ENCODE measurements at places on chromosomes 1 and 21.

DNA sequence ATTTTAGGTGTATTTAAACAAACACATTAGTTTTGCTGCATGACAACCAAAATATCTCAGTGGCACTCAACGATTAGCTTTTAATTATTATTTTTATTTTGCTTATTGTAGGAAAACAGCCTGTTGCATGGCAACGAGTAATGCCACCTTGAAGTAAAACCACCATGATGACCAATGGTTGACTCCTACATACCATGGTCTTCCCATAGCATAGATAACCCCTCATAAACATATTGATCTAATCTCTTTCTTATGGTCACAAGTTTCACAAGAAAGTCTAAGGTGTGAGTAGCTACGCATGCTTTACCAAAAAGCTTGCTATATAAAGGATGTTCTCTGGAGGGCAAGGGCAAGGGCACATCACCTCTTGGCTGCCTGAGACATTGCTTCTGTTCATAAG is 61.5 kb upstream of the PTBP2 start:
- DNase-seq: no peak

DNA sequence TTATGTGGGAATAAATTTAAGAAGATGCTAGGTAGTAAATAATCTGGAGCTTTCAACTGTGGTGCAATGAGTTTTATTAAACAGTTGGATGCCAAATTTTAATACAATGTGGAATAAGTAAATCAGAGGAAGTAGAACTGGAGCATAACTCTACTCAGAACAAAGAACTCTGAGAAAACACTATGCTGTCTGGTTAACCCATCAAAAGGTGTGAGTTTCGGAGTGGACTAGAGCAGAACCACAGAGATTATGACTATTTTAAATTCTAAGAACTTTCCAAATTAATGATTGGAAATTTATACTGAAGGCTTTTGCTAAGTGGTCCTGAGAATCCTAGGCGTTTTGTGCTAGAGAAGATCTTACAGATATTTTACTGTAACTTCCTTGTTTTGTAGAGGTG is 132.2 kb downstream of the NTMT2 start:
- no peak for DNase-seq

DNA sequence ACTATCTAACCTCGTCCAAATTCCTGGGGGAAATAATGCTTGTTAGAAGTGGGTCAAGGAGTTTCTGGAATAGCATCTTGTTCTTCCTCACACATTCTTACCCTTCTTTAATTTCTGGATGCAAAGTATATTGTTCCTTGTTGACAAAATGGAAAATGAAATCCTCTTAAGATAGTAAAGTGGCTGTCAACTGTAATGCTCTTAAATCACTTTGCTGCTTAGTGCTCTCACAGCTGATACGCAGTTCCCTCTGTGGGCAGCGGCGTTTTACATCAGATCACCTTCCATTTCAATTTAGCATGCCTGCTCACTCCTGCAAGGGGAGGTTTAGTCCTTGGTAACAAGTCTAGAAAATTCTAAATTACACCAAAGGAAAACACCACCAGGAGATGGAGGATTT is 113.1 kb downstream of the DNM3 start:
- no peak for DNase-seq

- no peak for DNase-seq
Measured at GRCh38 chr1:165257969-165258459, 98.5 kb downstream of the LMX1A start.

DNA sequence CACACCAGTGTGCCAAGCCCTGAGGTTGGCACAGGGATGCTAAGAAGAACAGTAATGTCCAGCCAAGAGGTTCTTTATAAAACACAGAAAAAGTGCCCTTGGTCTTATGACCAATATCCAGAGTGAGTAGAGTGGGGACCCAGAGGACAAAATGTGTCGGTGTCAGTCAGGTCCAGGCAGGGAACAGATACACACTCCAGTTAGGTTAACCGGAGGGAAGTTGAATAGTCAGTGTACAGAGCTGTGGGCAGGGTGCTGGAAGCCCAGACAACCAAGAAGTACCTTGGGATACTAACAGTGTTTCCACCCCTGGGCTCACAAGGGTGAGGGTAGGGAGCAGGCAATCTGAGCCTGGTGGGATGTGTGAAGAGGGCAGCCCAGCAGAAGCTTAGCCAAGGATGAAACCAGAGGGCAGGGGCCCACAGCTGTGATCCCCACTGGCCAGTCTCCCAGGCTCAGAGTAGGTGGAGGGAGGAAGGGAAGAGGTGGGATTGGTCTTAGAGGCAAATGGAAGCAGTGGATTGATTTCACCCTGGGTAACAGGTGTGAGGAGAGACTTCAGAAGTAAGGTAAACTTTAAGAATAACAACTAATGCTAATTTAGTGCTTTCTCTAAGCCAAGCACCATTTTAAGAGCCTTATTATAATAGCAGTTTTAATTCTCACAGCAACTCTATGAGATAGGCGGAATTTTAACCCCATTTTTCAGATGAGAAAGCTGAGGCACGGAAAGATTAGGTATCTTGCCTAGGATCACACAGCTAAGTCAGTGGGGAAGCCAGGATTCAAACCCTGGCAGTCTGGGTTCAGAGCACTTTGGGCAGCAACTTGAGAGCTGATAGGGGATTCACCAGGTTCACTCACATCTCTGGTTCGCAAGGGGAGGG is 143.4 kb upstream of the HOOK1 start:
- no peak for DNase-seq

- no peak for DNase-seq
Measured at GRCh38 chr1:91816031-91816430, 69.9 kb downstream of the TGFBR3 start.

DNA sequence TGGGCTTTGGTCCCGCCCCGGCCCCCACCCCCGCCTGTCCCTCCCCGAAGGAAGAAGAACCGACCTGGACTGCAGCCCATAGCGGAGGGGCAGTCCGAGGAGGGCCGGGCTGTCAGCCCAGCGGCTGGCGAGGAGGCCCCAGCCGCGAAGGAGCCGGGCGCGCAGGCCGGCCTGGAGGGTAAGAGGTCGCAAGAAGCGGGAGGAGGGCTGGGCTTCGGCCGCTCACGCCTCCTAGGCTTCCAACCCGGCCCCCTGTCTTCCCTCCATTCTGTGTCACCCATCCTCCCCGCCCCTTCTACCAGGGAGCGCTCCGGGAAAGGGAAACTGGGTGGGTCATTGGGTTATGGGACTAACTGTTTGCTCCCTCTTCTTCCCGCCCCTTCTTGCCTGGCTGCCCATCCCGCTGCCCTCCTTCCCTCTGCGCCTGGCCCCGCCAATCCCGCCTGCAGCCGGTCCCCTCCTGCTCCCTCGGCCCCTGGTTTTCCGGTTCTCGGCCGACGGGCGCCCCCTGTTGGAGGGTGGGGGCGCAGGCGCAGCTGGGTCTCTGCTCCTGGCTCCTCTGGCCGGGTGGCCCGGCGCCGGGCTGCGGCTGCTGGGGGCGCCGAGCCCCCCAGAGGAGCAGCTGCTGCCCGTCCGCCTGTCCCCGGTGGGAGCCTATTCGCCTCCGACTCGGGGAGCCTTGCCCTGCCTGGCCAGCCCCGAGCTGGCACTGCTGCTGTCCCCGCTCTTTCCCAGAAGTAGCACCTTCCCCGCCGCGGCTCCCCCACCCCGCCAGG is 2.4 kb downstream of the RUSC1 start:
- peak; percentile 76 for DNase-seq

DNA sequence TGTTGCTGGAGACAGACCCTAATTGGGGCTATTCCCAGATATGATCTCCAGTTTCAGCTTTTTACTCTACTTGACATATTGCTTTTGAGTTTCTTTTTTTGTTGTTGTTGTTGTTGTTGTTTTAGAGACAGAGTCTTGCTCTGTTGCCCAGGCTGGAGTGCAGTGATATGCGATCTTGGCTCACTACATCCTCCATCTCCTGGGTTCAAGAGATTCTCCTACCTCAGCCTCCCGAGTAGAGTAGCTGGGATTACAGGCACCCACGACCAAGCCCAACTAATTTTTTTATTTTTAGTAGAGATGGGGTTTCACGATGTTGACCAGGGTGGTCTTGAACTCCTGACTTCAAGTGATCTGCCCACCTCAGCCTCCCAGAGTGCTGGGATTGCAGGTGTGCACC is 1.3 kb upstream of the SRP9 start:
- no peak for DNase-seq

- no peak for DNase-seq
Measured at GRCh38 chr1:153646672-153647345, 11.7 kb upstream of the SNAPIN start.

- DNase-seq: no peak
Measured at GRCh38 chr1:229027158-229027557, 243.8 kb upstream of the RAB4A start.

GRCh38 chr1:25563330-25564215 is 20.2 kb downstream of the LDLRAP1 start:
- no peak for DNase-seq

DNA sequence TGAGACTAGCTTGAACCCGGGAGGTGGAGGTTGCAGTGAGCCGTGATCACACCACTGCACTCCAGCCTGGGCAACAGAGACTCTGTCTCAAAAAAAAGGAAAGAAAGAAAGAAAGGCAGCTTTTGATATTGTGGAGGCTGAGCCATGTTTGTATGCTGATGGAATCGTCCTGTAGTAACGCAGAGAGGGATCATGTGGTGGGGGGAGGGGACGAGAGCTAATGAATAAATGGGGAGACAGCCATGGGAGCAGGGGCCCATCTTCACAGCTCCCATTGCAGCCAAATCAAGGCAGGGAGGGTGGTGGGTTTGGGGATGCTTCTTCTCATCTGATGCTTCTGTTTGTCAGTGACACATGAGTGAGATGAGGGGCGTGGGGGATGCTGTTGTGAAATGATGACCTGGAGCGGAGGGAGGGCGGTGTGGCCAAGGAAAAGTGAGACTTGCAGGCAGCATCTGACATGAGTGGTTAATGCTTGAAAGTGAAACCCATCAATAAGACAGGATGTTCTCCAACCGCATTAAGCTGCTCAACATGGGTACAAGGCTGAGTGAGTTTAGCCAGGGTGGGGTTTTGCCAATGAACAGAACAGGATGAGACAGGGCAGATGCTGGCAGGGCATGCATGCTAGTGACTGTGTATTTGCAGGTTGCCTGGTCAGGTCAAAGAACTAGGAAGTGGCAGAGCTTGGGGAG is 16.7 kb downstream of the SPATA21 start:
- DNase-seq: peak; percentile 96

DNA sequence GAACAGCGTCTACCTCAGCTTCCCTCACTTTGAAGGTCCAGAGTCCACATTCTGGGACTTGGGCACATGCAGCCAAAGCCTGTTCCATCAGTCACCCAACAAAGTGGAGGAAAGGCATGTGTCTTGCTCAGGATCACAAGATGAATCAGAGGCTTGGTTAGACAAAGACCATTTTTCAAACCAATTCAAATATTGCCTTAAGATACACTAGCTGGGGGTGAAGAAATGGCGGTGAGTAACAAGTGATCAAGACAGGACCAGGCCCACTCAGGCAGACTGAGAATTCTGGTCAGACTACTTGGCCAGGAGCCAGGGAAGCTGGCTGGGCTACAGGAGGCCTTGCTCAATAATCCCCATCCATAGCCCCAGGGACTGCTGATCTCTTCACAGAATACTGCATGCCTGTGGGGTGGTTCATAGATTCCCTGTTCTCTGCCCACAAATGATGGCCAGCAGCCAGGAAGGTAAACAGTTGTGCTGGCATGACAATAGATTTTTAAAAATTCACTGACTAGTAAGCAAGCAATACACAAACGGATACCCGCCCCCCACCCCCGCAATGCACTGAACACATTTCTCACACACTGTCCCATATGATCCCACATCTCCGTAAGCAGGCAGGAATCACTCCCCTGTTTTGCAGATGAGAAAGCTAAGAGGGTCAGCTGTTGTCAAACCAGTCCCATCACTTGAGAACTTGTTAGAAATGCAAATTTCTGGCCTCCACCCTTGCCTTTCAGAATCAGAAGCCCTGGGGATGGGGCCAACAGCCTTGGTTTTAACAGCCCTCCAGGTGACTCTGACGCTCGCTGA is 27.2 kb downstream of the ERI3 start:
- no peak for DNase-seq

DNA sequence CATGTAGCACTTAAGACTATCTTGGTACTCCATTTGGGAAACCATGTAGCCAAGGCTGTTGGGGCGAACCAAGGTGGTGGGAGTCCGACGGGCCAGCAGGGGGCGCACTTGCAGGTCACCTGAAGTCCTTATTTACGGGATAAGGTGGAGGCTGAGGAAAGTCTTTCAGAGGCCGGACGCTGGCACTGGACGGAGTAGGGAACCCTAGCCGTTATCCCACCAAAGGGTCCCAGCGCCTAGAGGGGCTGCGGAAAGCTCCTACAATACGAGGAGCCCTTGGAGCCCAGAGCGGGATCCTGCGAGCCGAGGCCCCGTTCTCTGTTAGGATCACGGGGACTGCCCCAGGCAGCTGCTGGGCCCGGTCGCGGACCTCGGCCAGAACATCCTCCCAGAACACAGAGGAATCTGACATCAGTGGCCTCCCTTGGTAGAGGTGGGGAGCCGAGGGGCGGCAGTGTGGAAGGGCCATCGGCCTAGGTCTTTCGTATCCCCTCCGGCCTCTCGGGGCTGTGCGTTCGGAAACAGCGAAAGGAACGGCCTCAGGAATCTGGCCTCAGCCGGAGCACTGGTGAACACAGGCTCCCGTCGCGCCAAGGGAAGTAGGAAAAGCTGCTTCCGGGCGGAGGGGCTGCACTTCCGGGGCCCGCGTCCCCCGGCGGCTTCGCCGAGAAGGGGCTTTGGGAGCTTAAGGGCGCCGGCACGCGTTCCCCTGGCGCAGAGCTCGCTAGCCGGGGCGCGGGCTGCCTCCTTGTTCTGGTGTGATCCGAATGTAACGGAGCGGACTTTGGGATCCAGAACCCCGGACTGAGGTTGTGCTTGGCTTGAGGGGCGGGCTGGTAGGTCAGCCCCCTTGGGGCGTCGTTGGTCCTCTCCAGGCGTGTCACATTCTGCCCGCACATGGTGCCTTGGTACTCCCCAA is 29.9 kb upstream of the RPTN start:
- peak; percentile 68 for DNase-seq

GRCh38 chr1:89842567-89843272 is 21.9 kb downstream of the LRRC8D start:
- no peak for DNase-seq

DNA sequence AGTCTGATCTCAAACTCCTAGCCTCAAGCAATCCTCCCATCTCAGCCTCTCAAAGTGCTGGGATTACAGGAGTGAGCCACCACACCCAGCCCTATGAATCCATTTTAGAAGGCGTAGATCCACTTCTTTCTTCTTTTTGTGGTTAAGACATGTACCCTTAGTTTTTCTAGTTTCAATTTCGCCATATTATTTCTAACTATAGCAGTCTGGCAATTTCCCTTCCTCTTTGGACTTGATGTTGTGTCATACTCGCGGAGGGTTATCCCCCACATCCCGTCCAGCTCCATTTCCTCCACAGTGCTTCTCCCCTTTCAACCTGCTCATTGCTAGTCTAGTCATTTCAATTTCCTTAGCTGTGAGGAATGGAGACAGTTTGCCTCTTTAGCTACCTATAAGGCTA is 5.2 kb upstream of the LRRC8D start:
- no peak for DNase-seq

- DNase-seq: no peak
Measured at GRCh38 chr1:167090314-167090942, at the start of gene GPA33. Gene GPA33, minus strand, starts transcription at chr1:167090377. Its CDS starts 90 bp downstream, at chr1:167090287.

GRCh38 chr21:26082549-26082948 is 88.0 kb downstream of the APP start:
- DNase-seq: no peak

Data from T-helper 2 cell (primary cell).